ENCODE measurements at places on chromosomes 4 and X. TPM values are rescaled to one million over a fixed set of nuclear protein-coding genes. Genes with fewer than 3 reads are reported as not detected.
A peak's percentile ranks its signal among the peaks of the same experiment; 100 is the strongest.

STARD8 gene
- 9.5 TPM for total RNA-seq

CYTL1 gene
- 8.1 TPM for total RNA-seq

MAGED1 gene
- total RNA-seq = 114 TPM

UGT8 gene
- 11.6 TPM for total RNA-seq

MAOB gene
- 0.14 TPM for total RNA-seq

KLF8 gene
- total RNA-seq = 1.5 TPM

ATOH1 gene
- total RNA-seq = not detected

ADRA2C gene
- not detected for total RNA-seq

RADX gene
- 1.4 TPM for total RNA-seq

CACNA1F gene
- 0.12 TPM for total RNA-seq

SH3D19 gene
- total RNA-seq = 21.4 TPM

PCSK1N gene
- 12.4 TPM for total RNA-seq

CEP135 gene
- total RNA-seq = 7.8 TPM

IL13RA2 gene
- total RNA-seq = 2.3 TPM

MTNR1A gene
- total RNA-seq = 0.36 TPM

GCNA gene
- total RNA-seq = 0.52 TPM

PPP1R3F gene
- total RNA-seq = 0.87 TPM

GRCh38 chr4:42637104-42637503 lies 19.8 kb downstream of the ATP8A1 start:
- DNase-seq = no peak

- DNase-seq = no peak
Observed at GRCh38 chrX:17656035-17656418, 81.3 kb upstream of the SCML1 start.

- no peak for DNase-seq
Observed at GRCh38 chrX:14274691-14275090, 245.0 kb upstream of the GEMIN8 start.

- no peak for DNase-seq
Observed at GRCh38 chr4:31929676-31930345, 1209.6 kb downstream of the PCDH7 start.

DNA sequence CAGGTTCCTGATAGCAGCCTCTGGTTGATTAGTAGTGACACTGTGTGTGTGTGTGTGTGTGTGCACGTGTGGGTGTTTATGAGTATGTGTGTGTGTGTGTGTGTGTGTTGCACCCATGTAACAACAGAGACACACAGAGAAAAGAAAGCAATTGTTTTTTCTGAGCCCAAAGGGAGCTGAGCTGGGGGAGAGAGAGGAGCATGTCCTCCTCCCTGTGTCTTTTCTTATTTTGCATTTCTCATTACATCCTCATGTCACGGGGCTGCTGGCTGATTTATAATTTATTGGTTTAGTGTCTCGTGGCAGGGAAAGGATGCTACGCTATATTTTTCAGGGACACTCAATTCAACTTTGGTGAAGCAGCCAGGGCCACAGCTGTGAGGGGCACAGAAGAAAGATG lies 511.4 kb downstream of the BCOR start:
- no peak for DNase-seq

GRCh38 chrX:44349561-44349960 lies 6.1 kb upstream of the EFHC2 start:
- no peak for DNase-seq

DNA sequence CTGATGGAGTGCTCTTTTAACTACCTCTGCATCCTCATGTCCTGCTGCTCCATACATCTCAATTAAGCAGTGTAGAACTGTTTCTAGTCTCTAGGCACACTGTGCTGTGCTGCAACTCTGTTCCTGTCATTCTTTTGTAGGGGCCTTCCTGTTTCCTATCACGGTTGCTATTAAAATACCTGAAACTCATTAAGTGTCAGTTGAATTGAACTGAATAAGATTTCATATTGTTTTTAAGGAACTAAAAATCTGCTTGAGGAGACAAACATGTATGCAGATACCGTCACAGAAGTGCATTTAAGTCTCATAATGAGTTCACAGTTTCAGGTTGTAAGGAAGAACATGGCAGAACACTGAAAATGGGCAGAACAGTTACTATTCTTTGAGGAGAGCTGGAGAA lies 170.1 kb downstream of the LARP7 start:
- DNase-seq = no peak

- DNase-seq = no peak
Observed at GRCh38 chr4:31392923-31393322, 672.8 kb downstream of the PCDH7 start.

DNA sequence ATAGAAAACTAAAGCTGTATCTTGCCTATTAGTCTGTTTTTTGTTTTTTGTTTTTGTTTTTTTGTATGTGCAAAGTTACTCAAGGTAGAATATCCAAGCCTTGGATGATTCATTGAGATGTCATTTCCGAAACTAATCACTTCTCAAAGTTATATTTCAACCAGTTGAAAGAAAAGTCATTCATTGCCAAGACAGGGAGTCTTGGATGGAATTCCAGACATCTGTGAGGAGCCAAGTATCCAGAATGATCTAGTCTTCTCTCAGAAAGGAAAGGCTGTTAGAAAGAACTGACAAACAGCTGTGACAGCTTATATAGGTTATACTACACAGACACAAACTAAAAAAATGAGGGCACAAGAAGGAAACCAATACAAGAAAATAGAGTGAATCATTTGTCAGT lies 141.1 kb upstream of the NDST3 start:
- DNase-seq = peak; percentile 75

DNA sequence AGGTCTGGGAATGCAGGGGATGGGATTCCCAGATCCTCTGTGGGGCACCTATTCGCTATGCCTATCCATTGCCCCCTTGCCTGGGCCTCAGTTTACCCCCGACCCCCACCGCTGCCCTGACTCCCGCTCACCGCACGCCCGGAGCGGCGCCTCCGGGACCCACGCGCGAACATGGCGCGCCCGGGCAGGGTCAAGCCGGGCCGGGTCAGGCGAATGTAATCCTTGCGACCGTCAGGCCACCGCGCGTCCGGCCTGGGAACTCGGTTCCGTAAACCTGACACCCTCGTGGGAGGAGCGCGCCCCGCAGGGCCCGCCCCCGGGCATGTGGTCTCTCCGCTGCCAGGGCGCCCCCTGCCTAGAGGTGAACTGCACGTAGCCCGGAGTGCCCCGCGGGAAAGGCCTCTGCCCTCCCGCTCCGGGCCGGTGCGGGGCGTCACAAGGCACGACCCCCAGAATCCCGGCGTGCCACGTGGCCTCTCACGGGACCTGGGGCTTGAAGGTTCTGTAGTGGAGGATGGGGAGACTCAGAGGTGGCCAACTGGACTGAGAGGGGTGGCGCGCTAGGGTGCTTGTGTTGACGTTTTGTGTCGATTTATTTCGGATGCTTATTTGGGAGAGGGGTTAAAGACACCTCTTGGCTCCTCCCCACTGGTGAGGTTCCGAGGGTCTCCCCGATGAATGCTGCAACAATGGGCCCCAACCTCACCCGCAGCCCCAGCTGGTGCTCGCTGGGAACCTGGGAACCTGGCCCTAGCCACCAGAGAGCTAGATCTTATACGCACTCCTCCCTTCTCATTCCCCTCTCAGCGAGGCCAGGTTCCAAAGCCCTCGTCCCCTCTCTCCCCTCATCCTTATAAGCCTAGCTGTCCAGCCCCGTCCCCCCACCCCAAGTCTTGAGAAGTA lies at the start of gene PRICKLE3:
Gene PRICKLE3 (minus strand): TSS at position 249 of the 903 bp plus-strand sequence. CDS start 76 bp downstream, at position 173.
- DNase-seq = no peak

- peak; percentile 99 for DNase-seq
Observed at GRCh38 chr4:106287353-106287969, 28.5 kb downstream of the TBCK start.

DNA sequence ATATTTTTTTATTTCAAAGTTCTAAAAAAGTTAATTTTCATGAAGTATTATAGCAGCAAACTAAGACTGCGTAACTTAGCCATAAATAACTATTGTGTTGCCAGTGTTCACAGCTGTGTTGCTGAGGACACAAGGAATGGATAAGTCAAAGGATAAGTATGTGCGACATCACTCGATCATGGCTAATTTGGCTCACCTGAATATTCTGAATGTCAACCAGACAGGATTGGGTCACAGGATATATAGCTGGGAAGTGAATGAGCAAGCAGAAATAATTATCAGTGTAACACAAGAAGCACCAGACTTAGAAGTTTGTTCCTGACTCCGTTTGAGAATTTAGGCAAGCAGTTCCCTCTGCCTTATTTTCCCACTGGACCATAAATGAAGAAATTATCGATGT lies 33.9 kb downstream of the PRDM8 start:
- no peak for DNase-seq

- DNase-seq = no peak
Observed at GRCh38 chr4:1376391-1376840, 29.4 kb downstream of the UVSSA start.

- no peak for DNase-seq
Observed at GRCh38 chr4:187500796-187501195, 494.8 kb upstream of the ZFP42 start.

GRCh38 chrX:121641560-121641959 lies 594.1 kb downstream of the GLUD2 start:
- DNase-seq = peak; percentile 13

GRCh38 chr4:121696581-121697461 lies at the start of gene ANXA5:
Gene ANXA5 (minus strand): TSS chr4:121696980. CDS start chr4:121696589, 391 bp downstream.
- DNase-seq = no peak

- DNase-seq = no peak
Observed at GRCh38 chr4:98784947-98785706, 126.7 kb upstream of the TSPAN5 start.

GRCh38 chr4:26753617-26754016 lies 107.0 kb upstream of the STIM2 start:
- DNase-seq = no peak

DNA sequence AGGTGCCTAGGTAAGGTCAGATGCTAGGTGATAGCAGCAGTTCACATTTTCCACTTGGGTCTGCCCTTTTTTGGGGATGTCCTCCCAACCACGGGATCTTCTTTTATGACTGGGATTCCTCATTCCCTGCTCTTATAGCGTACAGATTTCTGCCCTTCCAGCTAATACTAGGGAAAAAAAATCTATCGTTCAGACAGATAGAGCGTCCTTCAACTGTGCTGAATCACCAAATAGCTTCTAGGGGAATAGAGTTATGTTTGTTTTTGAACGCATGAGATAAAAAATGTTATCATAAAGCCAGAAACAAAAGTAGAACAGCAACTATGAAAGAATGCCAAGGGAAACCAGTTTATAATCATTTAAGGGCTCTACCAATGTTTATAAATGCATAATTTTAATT lies 13.0 kb downstream of the RAP2C start:
- DNase-seq = no peak

- DNase-seq = no peak
Observed at GRCh38 chr4:173002830-173003561, 165.6 kb upstream of the GALNT7 start.

DNA sequence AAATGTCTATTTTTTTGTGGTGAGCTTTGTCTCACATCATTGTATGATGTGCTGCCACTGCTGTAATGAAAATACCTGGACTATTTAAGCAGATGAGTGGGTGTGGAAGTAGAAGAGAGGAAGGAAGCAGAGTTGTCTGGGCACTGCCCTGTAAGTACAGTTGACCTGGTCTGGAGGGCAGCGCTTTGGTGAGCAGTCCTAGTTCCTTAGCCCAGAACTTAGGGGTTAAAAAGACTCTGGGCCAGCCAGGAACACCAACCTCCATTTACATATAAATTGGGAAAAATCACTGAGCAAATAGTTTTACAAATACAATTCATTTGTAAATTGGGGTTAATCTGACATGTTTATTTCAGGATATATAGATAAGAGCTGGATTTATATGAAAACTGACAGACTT lies 347.1 kb upstream of the FAT1 start:
- DNase-seq = no peak

DNA sequence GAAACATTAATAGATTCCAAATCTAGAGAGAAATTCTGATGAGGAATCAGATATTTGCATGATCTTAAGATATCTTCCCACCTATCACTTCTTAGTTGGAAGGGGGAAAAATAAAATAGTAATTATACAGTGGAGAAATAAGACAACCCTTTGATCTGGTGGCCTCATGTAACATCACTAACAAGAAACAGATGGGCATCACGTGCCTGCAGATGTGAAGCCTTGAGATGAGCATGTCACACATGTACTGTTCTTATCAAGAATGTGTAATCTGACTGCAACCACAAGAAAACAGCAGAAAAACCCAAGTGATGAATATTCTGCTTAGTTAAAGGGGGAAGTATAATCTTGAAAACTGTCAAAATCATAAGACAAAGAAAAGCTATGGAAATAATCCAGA lies 31.4 kb upstream of the NKX6-1 start:
- DNase-seq = no peak

DNA sequence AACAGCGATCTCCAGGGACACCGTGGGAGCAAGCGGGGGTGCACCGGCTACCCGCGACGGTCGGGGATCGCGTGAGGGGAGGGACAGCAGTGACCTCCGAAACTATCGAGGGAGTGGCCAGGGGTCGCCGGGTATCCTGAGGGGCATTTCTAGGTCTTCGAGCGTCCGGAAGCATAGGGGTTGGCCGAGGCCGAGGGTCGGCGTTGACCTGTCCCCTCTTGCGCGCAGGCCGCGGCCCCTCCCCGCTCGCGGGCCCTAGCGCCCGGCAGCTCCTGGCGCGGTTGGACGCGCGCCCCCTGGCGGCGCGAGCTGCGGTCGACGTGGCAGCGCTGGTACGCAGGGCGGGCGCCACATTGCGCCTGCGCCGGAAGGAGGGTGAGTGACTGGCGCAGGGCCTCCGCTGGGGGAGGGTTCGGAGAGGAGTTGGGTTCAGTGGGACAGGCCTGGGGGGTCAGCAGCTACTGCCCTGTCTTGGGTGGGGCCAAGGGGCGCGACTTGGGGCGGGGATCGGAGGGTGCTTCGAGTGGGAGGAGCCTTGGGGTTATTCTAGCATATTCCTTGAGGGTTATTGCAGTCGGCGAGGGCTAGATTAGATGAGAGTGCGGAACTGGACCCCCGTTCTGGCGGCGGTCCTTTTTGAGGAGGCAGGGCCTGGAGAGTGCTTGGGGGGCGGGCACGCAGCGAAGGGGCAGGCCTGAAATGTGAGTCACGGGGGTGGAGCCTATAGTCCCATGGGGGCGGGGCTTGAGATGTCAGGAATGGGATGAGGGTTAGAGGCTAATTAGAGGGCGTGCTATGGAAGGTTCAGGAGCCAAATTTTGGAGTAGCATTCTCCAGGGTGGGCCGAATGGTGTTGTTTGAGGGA lies 1.2 kb downstream of the MAGIX start:
- no peak for DNase-seq

DNA sequence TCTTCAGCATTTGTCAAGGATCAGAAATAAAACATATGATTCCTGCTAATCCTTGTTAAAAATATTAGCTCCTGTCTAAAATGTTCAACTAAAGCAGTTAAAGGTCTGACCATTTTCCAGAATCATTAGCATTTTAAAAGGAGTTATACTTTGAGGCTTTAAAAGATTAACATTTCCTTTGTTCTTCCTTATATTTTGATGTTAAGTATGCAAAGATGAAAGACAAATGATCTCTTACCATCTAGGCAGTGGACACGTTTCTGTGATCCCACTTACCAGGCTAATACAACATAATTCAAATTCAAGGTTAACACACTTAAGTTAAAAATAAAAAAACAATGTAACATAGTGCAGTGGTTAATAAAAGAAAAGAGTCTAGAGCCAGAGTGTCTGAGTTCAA lies 61.8 kb upstream of the COX18 start:
- DNase-seq = no peak

Measured in epithelial cell of proximal tubule (primary cell).